ENCODE measurements at places on chromosomes 13 and 19. TPM values are rescaled to one million over a fixed set of nuclear protein-coding genes. Genes with fewer than 3 reads are reported as not detected.

The DACH1 gene
- 0.49 TPM for total RNA-seq

The KLK12 gene
- not detected for total RNA-seq

The ZSCAN5B gene
- not detected for total RNA-seq

The SLC7A10 gene
- total RNA-seq, result not detected

The OR4F17 gene
- total RNA-seq, result not detected

The ASF1B gene
- total RNA-seq, result 5.7 TPM

The PCSK4 gene
- 0.97 TPM for total RNA-seq

The ZNF730 gene
- 0.18 TPM for total RNA-seq

The NUMBL gene
- total RNA-seq, result 43.6 TPM

The RAB3A gene
- total RNA-seq, result 1.5 TPM

The CLEC17A gene
- not detected for total RNA-seq

The ATP4B gene
- not detected for total RNA-seq

The SLITRK5 gene
- total RNA-seq, result not detected

The KLK2 gene
- total RNA-seq, result not detected

The PRSS57 gene
- not detected for total RNA-seq

The CARM1 gene
- total RNA-seq, result 33.0 TPM

The DLL3 gene
- total RNA-seq, result 2.2 TPM

The PLK5 gene
- total RNA-seq, result not detected

The CYP4F11 gene
- not detected for total RNA-seq

The ZNF8 gene
- total RNA-seq, result 6.6 TPM

The ARRDC5 gene
- not detected for total RNA-seq

The PSG3 gene
- not detected for total RNA-seq

The CD22 gene
- total RNA-seq, result not detected

The F10 gene
- total RNA-seq, result 7.2 TPM

The ZNF491 gene
- total RNA-seq, result 1.1 TPM

The CATSPERD gene
- total RNA-seq, result not detected

The ZNF625 gene
- 6.8 TPM for total RNA-seq

The UBL3 gene
- total RNA-seq, result 6.7 TPM

The EDDM13 gene
- not detected for total RNA-seq

The NOP53 gene
- 167 TPM for total RNA-seq

The TTYH1 gene
- not detected for total RNA-seq

The ZNF225 gene
- total RNA-seq, result 3.4 TPM

The DMKN gene
- total RNA-seq, result 4.2 TPM

The PRODH2 gene
- not detected for total RNA-seq

The SKA3 gene
- 3.4 TPM for total RNA-seq

The TGDS gene
- 15.3 TPM for total RNA-seq

The CALR3 gene
- not detected for total RNA-seq

The SLITRK6 gene
- 1.4 TPM for total RNA-seq

The TNNT1 gene
- total RNA-seq, result 3.2 TPM

The CYP4F3 gene
- not detected for total RNA-seq

The ATF5 gene
- total RNA-seq, result 31.4 TPM

The NEK3 gene
- 6.7 TPM for total RNA-seq

The RFPL4AL1 gene
- total RNA-seq, result not detected

The FGF22 gene
- total RNA-seq, result not detected

The LILRB5 gene
- total RNA-seq, result not detected

The KCNK6 gene
- total RNA-seq, result 7.0 TPM

The ZNF471 gene
- 3.6 TPM for total RNA-seq

The TYK2 gene
- 61.9 TPM for total RNA-seq

The HIPK4 gene
- total RNA-seq, result not detected

The HRC gene
- 0.32 TPM for total RNA-seq

The ZNF723 gene
- not detected for total RNA-seq

The ZNF610 gene
- 3.2 TPM for total RNA-seq

The FDX2 gene
- total RNA-seq, result 22.2 TPM

The APC2 gene
- 0.16 TPM for total RNA-seq

The CIRBP gene
- total RNA-seq, result 409 TPM

The SIGLEC12 gene
- not detected for total RNA-seq

The IGSF23 gene
- total RNA-seq, result not detected

The TRPM4 gene
- total RNA-seq, result 24.2 TPM

The C19orf33 gene
- total RNA-seq, result not detected
